Transverse colon (tissue), 4 donors: ENCODE measurements at places on chromosomes 6 and 20. TPM values are rescaled to one million over a fixed set of nuclear protein-coding genes. Genes with fewer than 3 reads are reported as not detected.

CPXM1 gene
- total RNA-seq = 0.80 TPM

CLDN20 gene
- total RNA-seq = not detected

TRDN gene
- not detected for total RNA-seq

TP53TG5 gene
- total RNA-seq = not detected

PGC gene
- total RNA-seq = not detected

- no peaks in the 10 kb centered on the region for H3K27me3 ChIP-seq
- no peak overlapping the region for H3K4me3 ChIP-seq
- H3K4me1 ChIP-seq = peaks cover 5% of the 10 kb centered on the region
- H3K27ac ChIP-seq = no peak overlapping the region
- no peaks in the 10 kb centered on the region for H3K36me3 ChIP-seq
Observed at GRCh38 chr6:6861995-6862394, 245.8 kb upstream of the RREB1 start.

- H3K27me3 ChIP-seq = no peaks in the 10 kb centered on the region
- no peaks in the 10 kb centered on the region for H3K36me3 ChIP-seq
- H3K4me1 ChIP-seq = no peaks in the 10 kb centered on the region
- H3K27ac ChIP-seq = no peak overlapping the region
- DNase-seq = no peak
Observed at GRCh38 chr6:169669889-169670288, 31.9 kb downstream of the WDR27 start.

DNA sequence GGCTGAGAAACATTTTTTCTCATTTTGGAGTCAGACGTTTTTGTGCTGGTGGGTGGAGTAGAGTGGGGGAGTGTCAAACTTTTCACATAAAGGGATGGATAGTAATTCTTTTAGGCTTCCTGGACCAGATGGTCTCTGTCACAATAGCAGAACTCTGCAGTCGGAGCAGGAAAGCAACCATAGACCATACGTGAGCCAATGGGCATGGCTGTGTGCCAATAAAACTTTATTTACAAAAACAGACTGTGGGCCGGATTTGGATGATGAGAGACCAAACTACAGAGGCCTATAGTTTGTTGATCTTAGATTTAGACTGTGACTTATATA is 70.8 kb upstream of the SLC22A23 start:
- H3K4me3 ChIP-seq = no peak overlapping the region
- no peaks in the 10 kb centered on the region for H3K27me3 ChIP-seq
- no peak overlapping the region for H3K27ac ChIP-seq
- peaks cover 6% of the 10 kb centered on the region for H3K4me1 ChIP-seq
- no peak for DNase-seq
- no peaks in the 10 kb centered on the region for H3K36me3 ChIP-seq

DNA sequence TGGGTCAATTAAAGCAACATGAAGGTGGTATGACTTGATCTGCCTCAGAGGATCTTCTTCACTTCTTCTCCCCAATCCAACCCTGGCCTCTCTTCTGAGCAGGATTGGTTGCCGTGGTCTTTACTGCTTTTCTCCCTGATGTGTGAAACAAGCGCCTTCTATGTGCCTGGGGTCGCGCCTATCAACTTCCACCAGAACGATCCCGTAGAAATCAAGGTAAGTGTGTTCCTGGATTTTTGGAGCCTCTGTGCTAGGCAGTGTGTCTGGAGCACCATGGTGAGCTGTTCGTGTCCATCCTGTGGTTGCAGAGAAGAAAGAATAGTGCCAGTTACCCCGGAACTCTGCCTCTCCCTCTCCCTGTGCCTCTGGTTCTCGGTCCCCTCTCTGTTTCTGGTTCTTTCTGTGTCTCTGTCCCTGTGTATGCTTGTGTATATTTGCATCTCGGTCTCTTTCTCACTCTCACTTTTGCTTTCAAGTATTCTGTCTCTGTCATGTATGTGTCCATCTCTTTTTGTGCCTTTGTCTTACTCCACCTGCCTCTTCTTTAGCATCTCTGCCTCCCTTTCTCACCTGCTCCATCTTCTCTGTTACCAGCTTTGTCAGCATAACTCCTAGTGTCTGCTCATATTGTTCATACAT is 23.5 kb downstream of the TM9SF4 start:
- no peak overlapping the region for H3K4me3 ChIP-seq
- no peaks in the 10 kb centered on the region for H3K27me3 ChIP-seq
- H3K4me1 ChIP-seq = no peaks in the 10 kb centered on the region
- no peak for DNase-seq

DNA sequence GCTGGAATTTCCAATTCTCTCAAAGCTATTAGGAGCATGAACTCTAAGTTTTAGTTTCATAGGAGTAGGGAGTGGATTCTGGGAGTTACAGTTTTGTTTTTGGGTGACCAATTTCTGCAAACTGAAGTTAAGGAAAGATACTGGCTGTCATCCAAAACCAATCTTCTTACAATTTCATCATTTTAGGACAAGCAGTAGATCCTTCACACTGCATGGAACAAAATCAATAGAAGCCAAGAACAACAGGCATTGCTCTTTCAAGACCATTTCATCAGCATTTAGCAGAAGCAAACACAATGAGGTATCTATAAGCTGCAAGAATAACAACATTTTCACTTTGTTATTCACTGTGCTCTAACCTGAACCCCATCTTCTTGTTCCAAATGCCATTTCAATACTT is 173.0 kb downstream of the GMDS start:
- H3K36me3 ChIP-seq = no peaks in the 10 kb centered on the region
- no peaks in the 10 kb centered on the region for H3K4me1 ChIP-seq
- no peak overlapping the region for H3K4me3 ChIP-seq
- no peak overlapping the region for H3K27ac ChIP-seq

DNA sequence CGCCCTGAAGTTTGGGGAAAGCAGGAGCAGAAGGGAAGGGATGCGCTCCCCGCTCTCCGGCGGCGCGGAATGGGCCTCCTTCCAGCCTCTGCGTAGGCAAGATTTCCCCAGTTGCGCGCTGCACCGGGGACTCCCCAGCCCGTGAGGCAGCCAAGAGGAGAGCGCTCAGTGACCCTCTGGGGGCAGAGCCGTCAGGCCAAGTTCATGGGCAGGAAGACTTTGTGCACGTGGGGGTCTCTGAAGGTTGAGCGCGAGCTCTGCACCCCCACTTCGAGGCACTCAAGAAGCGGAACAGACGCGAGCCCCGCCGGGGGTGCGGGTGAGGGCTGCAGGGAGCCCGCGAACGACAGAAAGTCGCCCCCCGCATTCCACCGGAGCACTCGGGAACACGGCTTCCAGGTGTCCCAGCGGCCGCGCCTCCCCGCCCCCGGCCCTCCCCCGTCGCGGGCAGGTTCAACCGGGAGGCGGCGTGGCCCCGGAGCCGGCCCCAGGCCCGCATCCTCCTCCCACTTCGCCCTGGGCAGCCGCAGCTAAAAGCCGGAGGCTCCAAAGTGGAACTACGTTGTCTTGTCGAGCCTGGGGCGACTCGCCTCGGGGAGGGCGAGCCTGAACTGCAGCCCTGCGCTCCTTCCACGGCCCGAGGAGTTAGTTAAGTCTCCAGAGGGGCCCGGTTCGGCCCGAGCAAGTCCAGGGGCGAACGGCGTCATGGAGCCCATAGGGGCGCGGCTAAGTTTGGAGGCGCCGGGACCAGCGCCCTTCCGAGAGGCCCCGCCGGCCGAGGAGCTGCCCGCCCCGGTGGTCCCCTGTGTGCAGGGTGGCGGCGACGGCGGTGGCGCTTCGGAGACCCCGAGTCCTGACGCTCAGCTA is at the start of gene PPP1R3G:
TSS of gene PPP1R3G (plus strand) at position 561 of the 867 bp plus-strand sequence. CDS start at position 706, 145 bp downstream.
- H3K27me3 ChIP-seq = peaks cover 5% of the 10 kb centered on the region
- H3K4me1 ChIP-seq = peaks cover 21% of the 10 kb centered on the region
- peak within 1 kb of the TSS; percentile 69 for H3K4me3 ChIP-seq
- no peaks in the 10 kb centered on the region for H3K36me3 ChIP-seq

GRCh38 chr6:41286544-41287346 is at the start of gene TREM1:
Gene TREM1, minus strand, starts transcription at chr6:41286682. Its CDS starts 27 bp downstream, at chr6:41286655.
- DNase-seq = peak; percentile 35
- no peaks in the 10 kb centered on the region for H3K36me3 ChIP-seq
- no peak within 1 kb of the TSS for H3K4me3 ChIP-seq
- H3K27ac ChIP-seq = no peak within 1 kb of the TSS
- no peaks in the 10 kb centered on the region for H3K4me1 ChIP-seq

GRCh38 chr20:45552456-45552855 is 5.3 kb upstream of the EPPIN start:
- no peaks in the 10 kb centered on the region for H3K27me3 ChIP-seq
- no peak overlapping the region for H3K4me3 ChIP-seq
- no peaks in the 10 kb centered on the region for H3K36me3 ChIP-seq
- H3K4me1 ChIP-seq = peaks cover 6% of the 10 kb centered on the region

GRCh38 chr6:18988636-18989035 is 601.5 kb downstream of the RNF144B start:
- H3K36me3 ChIP-seq = no peaks in the 10 kb centered on the region
- no peak for DNase-seq
- H3K27me3 ChIP-seq = no peaks in the 10 kb centered on the region
- H3K4me3 ChIP-seq = no peak overlapping the region
- H3K27ac ChIP-seq = no peak overlapping the region

DNA sequence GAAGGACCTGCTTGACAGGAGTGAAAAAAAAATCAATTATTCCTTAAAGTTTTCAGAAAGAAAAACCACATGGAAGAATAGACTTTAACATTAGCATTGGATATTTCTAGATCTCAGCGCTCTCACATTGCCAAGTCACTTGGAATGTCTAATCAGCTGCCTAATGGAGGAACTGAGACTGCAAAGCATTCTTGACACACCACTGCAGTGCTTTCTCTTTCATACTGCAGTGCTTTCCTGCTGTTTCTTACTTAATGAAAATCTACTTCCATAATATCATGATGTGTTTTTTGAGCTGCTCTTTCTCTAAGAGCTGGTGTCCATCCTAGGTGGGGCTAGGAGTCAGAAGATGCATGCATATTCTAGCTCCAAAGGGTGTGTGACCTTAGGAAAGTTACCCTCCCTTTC is 20.4 kb upstream of the MCM3 start:
- H3K4me3 ChIP-seq = no peak overlapping the region
- H3K4me1 ChIP-seq = peaks cover 54% of the 10 kb centered on the region
- H3K27ac ChIP-seq = peak overlapping the region; percentile 76
- H3K36me3 ChIP-seq = no peaks in the 10 kb centered on the region
- DNase-seq = no peak

DNA sequence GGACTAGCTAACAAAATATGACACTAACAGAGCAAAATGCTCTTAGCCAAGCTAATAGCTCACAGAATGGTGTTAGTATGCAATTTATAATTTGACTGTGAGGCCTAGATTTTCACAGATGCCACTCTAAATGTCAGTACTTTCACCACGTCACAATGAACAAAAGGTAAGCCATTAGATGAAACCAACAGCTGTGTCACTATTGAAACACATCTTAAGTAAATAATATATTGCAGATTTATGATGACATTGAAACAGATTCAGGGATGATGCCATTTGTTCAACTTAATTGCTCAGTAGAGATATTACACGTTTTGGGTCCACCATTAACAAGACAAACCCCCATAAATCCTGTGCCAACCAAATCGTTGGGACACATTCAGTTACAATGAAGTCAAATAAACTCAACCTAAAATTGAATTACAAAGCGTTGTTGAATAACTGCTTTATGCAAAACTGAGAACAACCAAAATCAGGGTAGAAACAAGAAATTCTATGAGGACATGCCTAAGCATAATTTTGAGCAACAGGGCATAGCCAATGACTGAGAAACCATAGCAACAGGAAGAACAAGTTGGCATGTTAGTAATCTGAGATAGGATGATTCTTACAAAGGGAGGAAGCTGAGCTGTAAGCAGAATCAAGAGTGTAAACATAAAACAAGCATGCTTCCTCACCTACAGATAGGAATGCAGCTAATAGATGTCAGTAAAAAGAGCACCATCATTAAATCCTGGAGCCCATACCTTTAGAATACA is 85.6 kb upstream of the KHDRBS2 start:
- H3K4me1 ChIP-seq = no peaks in the 10 kb centered on the region
- DNase-seq = no peak
- H3K36me3 ChIP-seq = no peaks in the 10 kb centered on the region
- H3K27ac ChIP-seq = no peak overlapping the region
- no peaks in the 10 kb centered on the region for H3K27me3 ChIP-seq
- H3K4me3 ChIP-seq = no peak overlapping the region

DNA sequence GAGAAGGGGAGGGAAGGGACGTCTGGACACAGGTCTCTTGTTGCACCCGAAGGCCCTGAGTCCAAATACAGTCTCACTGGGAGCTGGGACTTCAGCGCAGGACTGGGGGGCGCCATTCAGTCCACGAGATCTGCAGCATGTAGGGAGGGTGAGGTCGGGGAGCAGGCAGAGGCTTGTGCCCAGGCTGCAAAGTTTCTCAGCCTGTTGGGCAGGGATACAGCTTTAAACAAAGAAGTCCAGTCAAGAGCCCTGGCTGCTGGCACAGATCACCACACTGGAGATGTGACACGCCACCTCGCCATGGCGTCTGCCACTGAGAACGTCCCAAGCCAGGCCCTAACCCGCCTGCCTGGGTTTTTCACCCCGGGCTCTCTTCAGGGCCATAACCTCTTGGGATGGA is 256.6 kb downstream of the DLL1 start:
- peaks cover 5% of the 10 kb centered on the region for H3K4me1 ChIP-seq
- no peaks in the 10 kb centered on the region for H3K36me3 ChIP-seq
- no peak overlapping the region for H3K4me3 ChIP-seq

DNA sequence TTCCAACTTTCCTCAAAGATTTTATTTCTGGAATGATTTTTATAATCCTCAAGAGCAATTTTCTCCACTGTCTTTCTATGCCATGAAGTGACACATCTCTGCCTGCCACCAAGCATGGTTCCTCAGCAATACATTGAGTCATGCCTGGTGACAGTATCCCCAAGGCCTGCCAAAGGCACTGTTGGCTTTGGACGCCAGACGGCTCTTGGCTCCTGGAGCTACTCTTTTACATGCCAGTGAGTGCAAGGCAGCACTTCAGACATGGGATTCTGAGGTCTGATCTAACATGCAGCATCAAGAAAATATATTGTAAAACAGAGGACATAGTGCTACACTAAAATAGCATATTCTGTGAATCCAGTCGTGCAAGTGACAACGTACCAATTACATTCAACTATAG is 20.1 kb upstream of the PLEKHG1 start:
- H3K4me3 ChIP-seq = no peak overlapping the region
- no peak for DNase-seq
- H3K4me1 ChIP-seq = peaks cover 5% of the 10 kb centered on the region
- H3K36me3 ChIP-seq = no peaks in the 10 kb centered on the region
- H3K27me3 ChIP-seq = no peaks in the 10 kb centered on the region
- no peak overlapping the region for H3K27ac ChIP-seq

DNA sequence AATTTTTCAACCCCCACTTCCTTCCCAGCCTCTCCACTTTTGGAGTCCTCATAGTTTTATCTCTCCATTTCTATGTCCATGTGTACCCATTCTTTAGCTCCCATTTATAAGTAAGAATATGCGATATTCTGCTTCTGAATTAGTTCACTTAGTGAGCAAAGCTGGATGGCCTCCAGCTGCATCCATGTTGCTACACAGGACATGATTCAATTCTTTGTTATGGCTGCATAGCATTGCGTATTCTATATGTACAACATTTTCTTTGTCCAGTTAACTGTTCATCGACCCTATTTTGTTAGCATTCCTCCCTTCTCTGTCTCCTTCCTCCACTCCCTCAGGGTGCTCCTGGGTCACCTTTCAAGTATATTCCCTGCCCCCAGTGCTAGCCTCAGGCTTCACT is 210.0 kb upstream of the SSTR4 start:
- no peak overlapping the region for H3K4me3 ChIP-seq
- no peaks in the 10 kb centered on the region for H3K27me3 ChIP-seq
- no peak overlapping the region for H3K27ac ChIP-seq
- DNase-seq = no peak

- H3K27ac ChIP-seq = no peak overlapping the region
- H3K36me3 ChIP-seq = no peaks in the 10 kb centered on the region
- no peak for DNase-seq
- no peaks in the 10 kb centered on the region for H3K27me3 ChIP-seq
- no peak overlapping the region for H3K4me3 ChIP-seq
Observed at GRCh38 chr20:60144404-60144803, 186.2 kb downstream of the CDH26 start.

- H3K36me3 ChIP-seq = no peaks in the 10 kb centered on the region
- H3K27me3 ChIP-seq = no peaks in the 10 kb centered on the region
- no peak for DNase-seq
- no peaks in the 10 kb centered on the region for H3K4me1 ChIP-seq
- H3K27ac ChIP-seq = no peak overlapping the region
Observed at GRCh38 chr6:139825935-139826374, 451.5 kb upstream of the CITED2 start.
